ENCODE measurements at places on chromosomes 2 and 18.
A peak's percentile ranks its signal among the peaks of the same experiment; 100 is the strongest.

- DNase-seq, result peak; percentile 8
Measured at GRCh38 chr2:101900375-101900774, 91.4 kb upstream of the IL1R2 start.

DNA sequence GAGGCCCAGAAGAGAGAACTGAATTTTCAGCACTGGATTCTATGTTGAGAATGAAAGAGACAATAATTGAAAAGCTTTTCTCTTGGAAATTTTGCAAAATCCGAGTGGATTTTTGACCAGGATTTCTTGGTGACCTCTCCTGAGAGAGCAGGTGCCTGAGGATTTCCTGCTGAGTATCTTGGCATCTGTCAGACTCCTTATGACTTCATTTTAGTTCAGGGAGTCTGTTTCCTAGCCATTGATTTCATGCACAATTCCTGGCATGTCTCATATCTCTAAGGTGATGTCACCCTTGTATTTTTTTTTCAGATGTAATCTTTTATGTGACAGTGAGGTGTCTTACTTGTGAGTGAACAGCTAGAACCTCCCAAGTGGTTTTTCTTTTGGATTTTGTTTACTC lies 195.9 kb downstream of the NEDD4L start:
- DNase-seq, result no peak

DNA sequence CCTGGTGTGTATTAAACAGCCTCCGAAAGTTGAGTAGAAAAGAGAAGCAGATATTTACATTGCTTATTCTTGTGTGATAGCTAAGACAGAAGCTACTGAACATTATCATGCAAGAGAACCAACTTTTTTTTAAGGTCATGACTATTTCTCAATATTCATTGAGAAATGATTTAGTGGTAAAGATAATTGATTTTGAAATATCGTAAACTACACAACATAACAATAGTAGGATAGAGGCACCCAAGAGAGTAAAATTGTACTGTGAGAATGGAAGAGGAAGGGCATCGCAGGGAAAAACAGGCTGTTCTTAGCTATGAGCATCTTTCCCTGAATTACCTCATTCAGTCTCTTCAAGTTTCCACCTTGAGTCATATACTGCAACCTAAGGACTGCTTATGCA lies 25.2 kb downstream of the HRH4 start:
- DNase-seq, result no peak

DNA sequence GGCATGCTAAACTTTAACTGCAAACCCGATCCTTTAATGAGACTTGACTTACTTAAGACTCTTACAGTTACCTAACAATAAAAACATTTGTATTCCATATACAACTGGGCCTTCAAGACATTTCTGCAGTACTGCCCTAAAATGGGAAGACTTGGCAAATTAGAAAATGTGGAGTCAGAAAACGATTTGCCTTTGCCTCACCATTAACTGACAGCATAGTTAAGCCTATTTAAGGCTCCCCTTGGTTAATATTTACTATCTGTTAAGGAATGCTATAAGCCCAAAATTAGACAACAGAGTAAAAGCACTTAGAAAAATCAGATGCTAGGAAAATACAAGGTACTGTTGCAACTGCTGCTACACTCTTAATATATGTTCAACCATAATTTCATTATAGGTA lies 18.7 kb downstream of the TYW5 start:
- DNase-seq, result no peak

GRCh38 chr2:39705638-39706037 lies 39.9 kb downstream of the TMEM178A start:
- DNase-seq, result no peak

DNA sequence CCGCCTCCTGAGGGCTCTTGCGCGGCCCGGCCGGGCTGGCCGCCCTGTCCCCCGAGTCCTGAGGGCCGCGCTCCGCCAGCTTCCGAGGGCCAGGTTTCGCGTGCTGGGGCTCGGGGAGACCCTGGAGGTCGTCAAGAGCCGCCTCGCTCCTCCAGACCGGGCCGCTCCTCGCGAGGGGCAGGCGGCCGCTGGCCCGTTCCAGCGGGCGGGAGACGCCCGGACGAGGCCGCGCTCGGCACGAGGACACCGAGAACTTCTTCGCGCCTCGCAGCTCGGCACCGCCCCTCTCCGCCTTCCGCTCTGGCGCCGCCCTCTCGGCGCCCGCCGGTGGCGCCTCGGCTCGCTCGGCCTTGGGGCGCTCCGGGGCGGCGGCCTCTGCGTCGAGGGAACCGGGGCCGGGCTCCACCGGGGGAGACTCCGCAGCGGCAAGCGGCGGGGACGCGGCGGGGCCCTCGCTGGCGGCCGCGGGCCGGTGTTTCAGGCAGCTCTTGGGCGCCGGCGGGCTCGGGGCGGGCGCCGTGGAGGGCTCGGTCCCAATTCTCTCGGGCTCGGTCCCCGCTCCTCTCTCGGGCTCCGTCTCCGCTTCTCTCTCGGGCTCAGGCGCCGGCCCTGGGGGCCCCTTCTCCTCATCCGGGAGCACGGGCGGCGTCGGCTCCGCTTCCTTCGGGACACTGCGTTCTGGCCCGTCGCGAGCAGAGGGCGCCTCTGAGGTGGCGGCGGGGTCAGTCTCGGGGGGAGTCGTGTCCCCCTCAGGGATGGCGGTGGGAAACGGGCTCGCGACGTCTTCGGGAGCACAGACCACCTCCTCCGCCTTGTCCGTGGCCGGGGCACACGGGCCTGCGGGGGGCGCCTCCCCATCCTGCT lies 91.6 kb upstream of the MGAT4A start:
- DNase-seq, result no peak

DNA sequence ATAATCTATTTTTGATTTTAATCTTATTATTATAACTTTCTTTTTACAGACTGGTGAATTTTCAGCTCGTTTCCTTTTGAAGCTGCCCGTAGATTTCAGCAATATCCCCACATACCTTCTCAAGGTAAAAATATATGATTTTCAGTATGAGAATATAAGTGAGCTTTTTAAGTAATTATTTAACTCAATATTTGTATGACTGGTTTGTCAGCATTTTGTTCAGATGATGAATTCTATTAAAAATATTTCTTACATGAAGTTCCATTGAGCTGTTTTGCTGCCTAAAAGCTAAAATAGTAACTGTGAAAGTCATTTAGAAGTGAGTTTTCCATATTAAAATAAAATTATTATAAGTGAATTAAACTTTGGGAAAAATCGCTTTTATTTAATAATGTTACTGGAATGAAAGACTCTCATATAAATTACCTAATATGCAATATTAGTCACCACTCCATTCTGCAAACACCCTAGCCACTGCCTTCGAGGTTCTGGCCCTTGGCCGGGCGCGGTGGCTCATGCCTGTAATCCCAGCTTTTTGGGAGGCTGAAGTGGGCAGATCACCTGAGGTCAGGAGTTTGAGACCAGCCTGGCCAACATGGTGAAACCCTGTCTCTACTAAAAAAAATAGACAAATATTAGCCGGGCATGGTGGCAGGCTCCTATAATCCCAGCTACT lies 155.3 kb downstream of the BABAM2 start:
- DNase-seq, result no peak

- DNase-seq, result no peak
Measured at GRCh38 chr18:77209587-77209986, 40.1 kb upstream of the GALR1 start.

GRCh38 chr2:166384774-166385173 lies 9.0 kb upstream of the SCN9A start:
- DNase-seq, result peak; percentile 0

DNA sequence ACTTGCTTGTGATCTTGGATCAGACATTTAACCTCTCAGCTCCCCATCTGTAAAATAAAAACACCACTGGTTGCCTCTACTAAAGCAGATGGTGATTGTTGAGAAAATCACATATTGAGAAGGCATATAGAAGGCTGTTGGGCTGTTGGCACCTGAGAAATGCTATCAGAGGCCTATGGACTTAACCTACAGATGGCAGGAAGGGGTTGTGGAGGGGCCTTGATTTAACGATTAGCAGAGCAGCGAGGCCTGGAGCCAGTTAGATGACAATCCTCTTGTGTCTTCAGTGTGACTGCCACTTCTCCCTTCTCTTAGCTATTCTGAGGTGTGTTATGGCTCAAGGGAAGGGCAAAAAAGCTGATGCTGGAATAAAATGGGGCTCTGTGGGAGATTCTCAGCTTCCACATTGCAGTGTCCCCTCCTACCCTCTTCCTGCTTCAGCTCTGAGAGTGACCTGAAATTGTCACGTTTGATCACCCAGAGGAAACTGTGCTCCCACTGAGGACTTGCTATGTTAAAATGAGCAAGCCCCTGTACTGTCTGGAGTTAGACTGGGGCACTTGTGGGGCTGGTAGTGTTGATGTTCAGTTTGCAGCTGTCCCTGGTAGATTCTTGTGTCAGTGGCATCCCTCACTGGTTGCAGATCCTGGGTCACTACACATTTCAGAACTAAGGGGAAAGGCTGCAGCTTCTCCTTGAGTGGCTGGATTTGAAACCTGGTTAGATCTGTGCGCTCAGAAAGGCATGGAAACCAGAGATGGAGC lies 31.5 kb downstream of the CXCR4 start:
- no peak for DNase-seq

- DNase-seq, result no peak
Measured at GRCh38 chr2:78318275-78318674, 707.2 kb upstream of the REG3G start.

DNA sequence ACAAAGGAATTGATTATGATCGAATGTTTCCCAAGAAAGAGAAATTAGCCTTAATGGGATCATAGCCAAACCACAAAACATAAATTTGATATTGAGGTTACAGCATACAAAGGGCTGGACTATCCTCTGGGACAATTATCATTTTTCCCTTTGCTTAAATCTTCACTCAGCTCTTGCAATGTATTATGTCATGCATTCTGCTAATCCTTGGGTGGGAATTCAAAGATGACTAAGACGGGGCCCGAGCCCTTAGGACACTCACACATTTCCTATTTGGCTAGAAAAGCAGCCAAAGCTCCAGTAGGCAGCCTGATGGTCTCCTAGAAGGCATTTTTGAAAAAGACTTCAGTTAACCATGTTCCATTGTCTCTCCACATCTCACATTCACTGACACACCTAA lies 17.2 kb upstream of the NMI start:
- DNase-seq, result no peak

GRCh38 chr2:224369028-224369632 lies 32.8 kb downstream of the FAM124B start:
- no peak for DNase-seq

DNA sequence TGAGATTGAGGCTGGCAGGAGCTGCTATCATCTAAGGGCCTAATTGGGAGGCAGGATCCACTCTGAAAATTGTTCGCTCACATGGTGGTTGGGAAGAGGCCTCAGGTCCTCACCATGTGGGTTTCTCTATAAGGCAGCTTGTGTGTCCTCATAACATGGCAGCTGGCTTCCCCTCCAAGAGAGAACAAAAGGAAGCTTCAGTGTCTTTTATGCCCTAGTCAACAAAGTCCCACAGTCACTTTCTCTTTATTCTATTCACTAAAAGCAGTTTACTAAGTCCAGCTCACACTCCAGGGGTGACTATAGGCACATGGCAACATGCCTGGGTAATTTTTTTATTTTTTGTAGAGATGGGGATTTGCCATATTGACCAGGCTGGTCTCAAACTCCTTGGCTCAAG lies 5.8 kb upstream of the ITGAV start:
- DNase-seq, result no peak

GRCh38 chr2:112020561-112020960 lies 34.5 kb upstream of the TMEM87B start:
- no peak for DNase-seq
